ENCODE measurements at places on chromosomes 1 and 21. TPM values are rescaled to one million over a fixed set of nuclear protein-coding genes. Genes with fewer than 3 reads are reported as not detected.

Gene AIRE
- 0.09 TPM for total RNA-seq

Gene LCK
- total RNA-seq: 57.0 TPM

Gene DIO1
- not detected for total RNA-seq

Gene GPR37L1
- 0.16 TPM for total RNA-seq

Gene ICOSLG
- 9.0 TPM for total RNA-seq

Gene DNAJC6
- 6.0 TPM for total RNA-seq
